ENCODE measurements at places on chromosomes 13 and 19.

DNA sequence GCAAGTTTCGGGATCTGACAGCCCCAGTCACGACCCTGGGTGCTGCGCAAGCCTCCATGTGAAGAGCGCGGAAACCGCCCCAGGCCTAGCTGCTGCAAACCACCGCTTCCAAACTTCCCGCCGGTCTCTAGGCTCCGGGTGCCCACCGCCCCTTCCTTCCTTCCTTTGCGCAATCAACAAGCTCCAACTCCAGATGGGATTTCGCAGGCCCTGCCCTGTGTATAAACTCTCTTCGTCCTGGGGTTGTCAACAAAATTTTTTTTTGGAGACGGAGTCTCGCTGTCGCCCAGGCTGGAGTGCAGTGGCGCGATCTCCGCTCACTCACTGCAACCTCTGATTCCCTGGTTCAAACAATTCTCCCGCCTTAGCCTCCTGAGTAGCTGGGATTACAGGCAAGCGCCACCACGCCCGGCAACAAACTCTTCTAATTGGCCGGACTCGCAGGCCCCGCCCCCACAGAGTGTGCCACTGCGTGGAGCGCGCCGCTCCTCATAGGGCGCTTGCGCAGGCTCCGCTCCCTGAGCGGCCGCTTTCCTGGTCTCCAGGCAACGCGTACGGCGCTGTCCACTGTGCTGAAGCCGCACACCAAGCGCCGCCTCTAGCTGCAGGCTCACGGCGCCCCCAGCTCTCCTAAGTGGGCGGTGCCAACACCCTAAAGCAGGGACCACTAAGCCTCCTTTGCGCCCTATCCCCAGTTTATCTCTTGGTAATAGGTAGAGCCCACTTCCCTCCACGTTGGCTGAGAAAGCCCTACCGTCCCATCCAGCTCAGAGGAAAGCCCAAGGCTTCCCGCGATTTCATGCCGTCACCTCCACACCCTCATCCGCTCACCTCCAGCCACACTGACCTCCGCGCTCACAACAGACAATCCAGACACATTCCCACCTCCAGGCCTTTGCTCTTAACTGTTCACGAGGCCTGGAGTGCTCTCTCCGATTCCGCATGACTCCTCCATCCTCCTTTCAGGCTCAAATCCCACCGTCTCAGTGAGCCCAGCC lies 5.5 kb upstream of the QTRT1 start:
- DNase-seq: peak; percentile 92

- DNase-seq: no peak
Observed at GRCh38 chr13:47408546-47409319, 511.9 kb upstream of the HTR2A start.

DNA sequence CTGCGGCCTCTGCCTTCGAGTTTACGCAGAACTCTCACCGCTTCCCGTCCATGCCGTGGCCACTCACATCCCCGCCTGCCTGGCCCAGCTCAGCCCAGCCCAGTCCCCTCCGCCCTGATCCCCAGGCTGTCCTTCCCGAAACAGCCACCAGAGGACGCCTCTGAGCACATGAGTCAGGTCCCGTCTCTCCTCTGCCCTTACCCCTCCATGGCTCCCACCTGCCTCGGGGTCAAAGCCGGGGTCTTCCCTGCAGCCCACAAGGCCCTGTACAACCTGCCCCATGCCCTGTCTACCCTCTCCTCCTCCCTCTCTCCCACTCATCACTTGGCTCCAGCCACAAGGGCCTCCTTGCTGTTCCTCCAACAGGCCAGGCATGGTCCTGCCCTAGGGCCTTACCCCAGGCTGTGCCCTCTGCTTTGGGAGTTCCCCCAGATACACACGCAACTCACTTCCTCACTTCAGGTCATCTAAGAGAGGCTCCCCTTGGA lies 8.1 kb upstream of the SEMA6B start:
- peak; percentile 63 for DNase-seq

- DNase-seq: no peak
Observed at GRCh38 chr13:101631395-101631794, 178.9 kb downstream of the ITGBL1 start.

GRCh38 chr13:66402066-66402465 lies 828.1 kb downstream of the PCDH9 start:
- DNase-seq: no peak

DNA sequence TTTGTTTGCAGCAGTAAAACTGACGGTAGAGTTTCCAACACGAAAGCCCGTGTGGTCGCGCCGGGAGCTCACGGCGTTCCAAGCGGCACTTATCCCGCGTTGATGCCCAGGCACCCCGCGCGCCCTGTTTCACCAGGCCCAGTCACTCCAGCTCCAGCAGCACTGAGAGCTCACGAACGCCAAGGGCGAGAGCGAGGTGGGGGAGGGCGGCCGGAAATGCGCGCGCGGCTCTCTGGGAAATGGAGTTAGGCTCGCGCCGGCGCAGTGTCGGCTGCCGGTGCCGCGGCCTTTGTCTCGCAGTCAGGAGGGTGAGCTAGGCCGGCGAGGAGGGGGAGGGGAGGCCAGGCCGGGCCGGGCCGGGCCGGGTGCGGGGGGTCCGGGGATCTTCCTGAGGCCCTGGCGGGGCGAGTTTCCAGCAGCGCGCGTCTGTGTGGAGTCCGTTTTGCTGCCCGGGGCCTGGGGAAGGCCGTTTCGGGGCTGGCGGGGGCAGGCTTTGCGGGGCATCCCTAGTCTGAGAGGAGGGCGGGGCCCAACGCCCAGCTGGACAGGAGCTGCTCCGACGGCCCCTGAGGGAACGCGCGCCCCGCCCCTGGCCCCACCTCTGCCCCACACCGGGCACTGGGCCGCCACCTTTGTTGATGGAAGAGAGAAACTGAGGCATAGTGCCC lies at the start of gene ZNF135:
Gene ZNF135, plus strand, starts transcription at position 280 of the 668 bp plus-strand sequence. CDS start 721 bp downstream, outside the sequence.
- peak; percentile 46 for DNase-seq

DNA sequence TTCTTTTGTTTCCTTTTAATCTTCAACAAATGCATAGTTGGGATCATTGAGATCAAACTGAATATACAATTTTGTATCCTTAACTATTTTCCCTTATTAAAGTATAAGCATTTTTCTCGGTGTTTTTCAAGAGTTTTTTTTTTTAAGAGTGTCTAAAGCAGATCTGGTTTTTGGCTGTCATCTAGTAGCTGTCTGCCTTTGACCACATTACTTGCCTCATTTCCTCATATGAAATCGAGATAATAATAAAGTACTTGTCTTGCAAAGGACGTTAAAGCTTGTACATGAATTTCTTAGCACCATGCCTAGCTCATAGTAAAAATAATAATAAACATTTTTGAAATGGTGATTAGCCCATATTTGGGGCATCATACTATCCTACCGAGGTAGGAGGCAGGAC lies 121.2 kb downstream of the PDS5B start:
- DNase-seq: no peak

DNA sequence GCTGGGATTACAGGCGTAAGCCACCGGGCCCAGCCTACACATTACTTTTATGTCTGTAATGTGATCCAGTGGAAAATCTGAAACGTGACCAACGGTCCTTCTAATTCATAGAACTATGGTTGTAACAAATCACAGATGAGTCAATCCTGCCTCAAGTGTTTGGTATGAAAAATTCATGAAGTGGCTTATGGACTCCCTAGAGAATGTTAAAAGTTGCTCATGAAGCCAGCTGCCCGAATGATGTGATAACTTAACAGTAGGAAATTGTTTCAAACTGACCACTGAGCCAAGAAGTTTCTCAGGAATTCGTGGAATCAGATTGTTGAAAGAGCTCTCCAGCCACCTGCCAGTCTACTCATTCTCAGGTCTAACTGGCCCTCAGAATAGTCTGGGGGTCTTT lies 59.4 kb upstream of the FARP1 start:
- no peak for DNase-seq

DNA sequence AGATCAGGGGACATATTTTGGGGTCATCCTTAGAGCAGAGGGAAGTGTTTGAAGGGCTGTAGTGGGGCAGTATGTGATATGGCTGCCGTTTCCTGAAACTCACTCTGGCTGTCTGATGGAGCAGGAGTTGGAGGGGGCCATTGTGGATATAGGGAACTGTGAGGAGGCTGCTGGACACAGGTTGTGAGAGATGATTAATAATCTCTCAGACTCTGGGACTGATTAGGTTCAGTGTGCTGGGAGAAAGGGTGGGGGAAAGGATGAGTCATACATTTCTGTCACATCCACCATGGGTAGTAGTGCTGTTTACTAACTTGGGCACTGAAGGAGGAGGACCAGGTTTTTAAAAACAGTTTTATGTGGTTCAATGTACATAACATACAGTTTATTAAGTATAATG lies 4.8 kb downstream of the B3GLCT start:
- no peak for DNase-seq

DNA sequence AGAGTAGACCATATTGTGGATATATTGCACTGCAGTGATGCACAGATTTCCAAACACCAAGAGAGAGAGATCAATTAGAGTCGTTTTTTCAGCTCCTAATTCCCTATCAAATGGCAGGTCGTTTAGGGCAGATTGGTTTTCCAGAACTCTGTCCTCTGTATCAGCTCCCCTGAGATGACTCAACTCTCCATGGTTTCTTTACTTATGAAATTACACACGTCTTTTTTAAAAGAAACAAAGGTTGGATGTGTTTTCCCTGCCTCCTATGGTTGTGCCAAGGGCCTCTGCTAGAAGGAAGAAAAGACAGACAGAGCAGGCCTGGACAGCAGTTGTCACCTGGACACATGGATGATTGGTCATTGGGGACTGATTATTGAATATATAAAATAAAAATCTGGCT lies 478.1 kb upstream of the NBEA start:
- no peak for DNase-seq

GRCh38 chr13:49099513-49099877 lies 120.6 kb upstream of the MLNR start:
- no peak for DNase-seq

DNA sequence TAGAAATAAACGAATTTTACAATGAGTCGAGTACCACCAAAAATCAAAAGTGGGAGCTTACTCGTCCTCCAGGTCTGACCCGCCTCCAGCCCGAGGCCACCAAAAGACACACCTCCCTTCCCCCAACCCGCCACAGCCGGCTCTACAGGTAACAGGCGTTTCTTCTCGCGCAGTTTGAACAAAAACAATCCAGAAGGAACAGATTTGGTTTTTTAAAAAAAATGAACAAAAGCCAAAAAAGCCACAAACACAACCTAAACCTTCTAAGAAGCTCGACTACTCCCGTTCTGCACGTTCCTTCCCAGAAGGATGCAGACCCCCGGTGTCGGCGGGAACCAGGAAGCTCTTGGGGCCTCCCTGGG lies 671 bp downstream of the ZDHHC20 start:
- DNase-seq: peak; percentile 57

DNA sequence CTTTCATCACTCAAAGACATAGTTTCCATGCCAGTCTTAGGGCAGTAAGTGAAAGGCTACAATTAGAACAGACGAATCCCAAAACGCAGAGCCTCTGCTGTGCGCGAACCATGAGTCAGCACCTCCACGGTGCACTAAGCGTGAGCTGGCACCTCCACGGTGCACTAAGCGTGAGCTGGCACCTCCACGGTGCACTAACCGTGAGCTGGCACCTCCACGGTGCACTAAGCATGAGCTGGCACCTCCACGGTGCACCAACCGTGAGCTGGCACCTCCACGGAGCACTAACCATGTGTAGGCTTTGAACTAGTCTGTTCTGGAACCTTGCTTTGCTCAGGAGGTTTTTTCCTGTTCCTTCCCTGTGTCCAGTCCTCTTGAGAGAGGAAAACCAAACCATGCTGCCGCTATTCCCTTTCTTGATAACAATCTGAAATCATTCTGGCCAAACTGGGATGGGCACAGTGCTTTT lies 120.6 kb downstream of the IRS2 start:
- no peak for DNase-seq

DNA sequence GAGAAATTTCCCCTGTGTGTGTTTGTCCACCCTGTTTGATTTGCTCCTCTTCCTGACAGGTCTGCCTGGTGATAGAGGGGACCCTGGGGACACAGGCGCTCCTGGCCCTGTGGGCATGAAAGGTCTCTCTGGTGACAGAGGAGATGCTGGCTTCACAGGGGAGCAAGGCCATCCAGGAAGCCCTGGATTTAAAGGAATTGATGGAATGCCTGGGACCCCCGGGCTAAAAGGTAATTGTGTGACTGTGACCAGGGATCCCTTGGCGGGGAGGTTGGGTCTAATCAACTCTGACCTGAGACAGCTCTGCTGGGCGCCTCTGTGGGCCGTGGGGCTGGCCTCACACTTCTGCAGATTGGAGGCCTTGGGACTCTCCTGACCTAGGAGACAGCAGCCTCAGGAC lies 81.4 kb downstream of the RAB20 start:
- DNase-seq: no peak

- DNase-seq: no peak
Observed at GRCh38 chr19:18878858-18879578, 16.9 kb downstream of the CERS1 start.

GRCh38 chr19:37564624-37565369 lies 29.8 kb downstream of the ZNF571 start:
- DNase-seq: no peak

- DNase-seq: no peak
Observed at GRCh38 chr13:93766719-93767118, 540.1 kb downstream of the GPC6 start.

DNA sequence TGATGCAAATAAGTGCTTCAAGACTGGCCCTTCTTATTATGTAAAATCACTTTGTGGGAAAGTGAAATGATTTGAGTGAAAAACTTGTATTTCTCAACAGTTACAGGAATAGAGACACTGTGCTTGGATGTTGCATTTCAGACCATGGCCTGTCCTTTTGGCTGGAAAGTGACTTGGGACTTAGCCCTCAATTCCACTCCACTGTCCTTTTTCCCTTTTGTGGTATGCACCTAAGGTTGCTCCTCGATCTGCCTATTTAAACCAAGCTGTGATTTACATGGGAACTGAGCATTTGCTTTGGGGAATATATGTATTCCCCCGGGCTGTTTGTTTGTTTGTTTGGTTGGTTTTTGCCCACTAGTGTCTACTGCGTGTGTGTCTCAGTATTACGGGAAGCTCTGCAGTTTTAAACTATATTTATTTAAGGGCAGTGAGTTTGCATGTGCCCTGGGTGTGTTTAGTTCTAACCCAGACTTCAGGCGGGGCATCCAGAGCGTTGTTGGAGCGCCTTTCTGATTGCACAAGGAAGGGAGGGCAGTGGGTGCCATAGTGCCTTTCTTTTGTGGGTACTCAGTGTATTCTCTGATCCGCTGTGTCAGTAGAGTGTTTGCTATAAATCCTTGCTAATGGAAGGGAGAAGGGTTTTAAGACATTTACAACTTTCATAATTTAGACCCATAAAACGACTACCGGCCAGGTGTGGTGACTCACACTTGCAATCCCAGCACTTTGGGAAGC lies 18.2 kb upstream of the RNF113B start:
- DNase-seq: no peak

- DNase-seq: peak; percentile 44
Observed at GRCh38 chr19:38792250-38793111, 3.5 kb downstream of the LGALS7B start.

- DNase-seq: no peak
Observed at GRCh38 chr13:113591750-113592149, 7.2 kb downstream of the TFDP1 start.

DNA sequence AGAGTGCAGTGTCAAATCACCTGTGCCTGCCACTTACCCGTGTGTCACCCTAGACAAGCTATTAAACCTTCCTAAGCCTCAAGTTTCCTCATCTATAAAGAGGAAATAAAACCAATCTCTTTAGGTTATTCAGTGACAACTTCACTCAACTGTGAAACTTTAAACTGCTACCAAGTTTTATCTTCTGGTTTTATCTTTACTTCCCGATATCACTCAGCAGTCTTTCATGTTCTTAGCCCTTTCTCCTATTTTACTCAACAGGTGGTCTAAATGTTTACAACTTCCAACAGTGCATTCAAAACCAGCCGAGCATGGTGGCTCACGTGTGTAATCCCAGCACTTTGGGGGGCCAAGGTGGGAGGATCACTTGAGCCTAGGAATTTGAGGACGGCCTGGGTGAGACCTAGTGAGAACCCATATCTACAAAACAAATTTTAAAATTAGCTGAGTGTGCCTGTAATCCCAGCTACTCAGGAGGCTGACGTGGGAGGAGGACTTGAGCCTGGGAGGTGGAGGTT lies 59.6 kb downstream of the GPALPP1 start:
- DNase-seq: no peak
